IPS DF 6.9 (cell line): ENCODE measurements at places on chromosomes 11 and 22.

GRCh38 chr11:116065986-116066385 lies 561.8 kb upstream of the CADM1 start:
- no peaks in the 10 kb centered on the region; the same call in 1 of the 2 replicates for H3K27me3 ChIP-seq
- H3K4me1 ChIP-seq, result no peaks in the 10 kb centered on the region
- H3K4me3 ChIP-seq, result no peak overlapping the region

- H3K4me3 ChIP-seq, result no peak overlapping the region
- no peaks in the 10 kb centered on the region for H3K27me3 ChIP-seq
- DNase-seq, result no peak
Measured at GRCh38 chr22:48631288-48631863, 1196.3 kb downstream of the BRD1 start.

DNA sequence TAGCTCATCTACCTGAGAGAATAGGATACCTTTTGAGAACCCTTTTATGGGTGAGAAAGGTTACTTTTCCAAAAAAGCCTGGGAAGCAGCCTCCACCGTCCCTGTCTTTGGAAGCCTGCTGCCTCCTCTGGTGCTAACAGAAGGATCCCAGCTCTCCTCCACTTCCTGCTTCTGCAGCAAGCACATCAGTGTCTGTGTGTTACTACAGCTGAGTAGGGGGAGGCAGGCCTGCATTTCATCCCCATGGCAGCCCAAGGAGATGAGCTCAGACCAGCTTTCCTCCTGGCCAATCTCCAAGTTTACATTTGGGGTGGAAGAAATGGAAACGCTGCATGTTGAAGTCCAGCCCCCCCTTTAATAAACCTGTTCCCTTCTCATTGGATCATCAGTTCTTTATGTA lies 7.4 kb upstream of the CCDC34 start:
- H3K36me3 ChIP-seq, result peaks cover 3% of the 10 kb centered on the region; the same call in 1 of the 2 replicates
- DNase-seq, result no peak
- no peaks in the 10 kb centered on the region for H3K27me3 ChIP-seq
- no peak overlapping the region for H3K4me3 ChIP-seq
- H3K4me1 ChIP-seq, result no peaks in the 10 kb centered on the region
- H3K27ac ChIP-seq, result no peak overlapping the region

DNA sequence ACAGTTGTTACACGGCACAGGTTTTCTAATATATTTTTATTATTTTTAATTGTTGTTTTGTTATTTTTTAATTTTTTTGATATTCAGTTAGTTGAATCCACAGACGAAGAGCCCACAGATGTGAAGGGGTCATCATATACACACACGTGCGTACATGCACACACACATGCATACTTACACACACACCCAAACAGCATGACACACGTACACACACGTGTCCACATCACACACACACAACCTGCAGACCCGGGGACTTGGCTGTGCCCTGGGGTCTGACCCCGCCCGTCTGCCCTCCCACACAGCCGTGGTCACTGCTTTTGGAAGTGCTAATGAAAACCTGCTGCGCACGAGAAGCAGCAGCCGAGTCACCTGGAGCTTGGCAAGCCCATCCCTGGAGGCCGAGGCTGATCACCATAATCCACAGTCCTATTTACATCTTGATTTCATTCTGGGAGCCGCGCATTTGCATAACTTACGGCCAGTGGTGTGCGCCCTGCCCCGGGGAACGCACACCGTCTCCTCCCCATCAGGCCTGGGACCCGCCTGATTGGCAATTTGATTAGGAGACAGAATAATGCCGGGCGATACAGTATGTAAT lies 110.3 kb downstream of the BRD1 start:
- no peak overlapping the region for H3K4me3 ChIP-seq
- no peaks in the 10 kb centered on the region for H3K27me3 ChIP-seq
- no peak for DNase-seq
- no peak overlapping the region for H3K27ac ChIP-seq
- no peaks in the 10 kb centered on the region for H3K4me1 ChIP-seq

- no peaks in the 10 kb centered on the region for H3K36me3 ChIP-seq
- no peak overlapping the region for H3K27ac ChIP-seq
- DNase-seq, result no peak
- H3K4me3 ChIP-seq, result no peak overlapping the region
- H3K4me1 ChIP-seq, result no peaks in the 10 kb centered on the region; the same call in 1 of the 2 replicates
Measured at GRCh38 chr11:129410395-129410960, 34.8 kb downstream of the BARX2 start.

GRCh38 chr11:130279989-130280388 lies 34.7 kb downstream of the ZBTB44 start:
- DNase-seq, result no peak
- H3K4me3 ChIP-seq, result no peak overlapping the region
- H3K27me3 ChIP-seq, result no peaks in the 10 kb centered on the region
- no peak overlapping the region for H3K27ac ChIP-seq
- H3K36me3 ChIP-seq, result no peaks in the 10 kb centered on the region

DNA sequence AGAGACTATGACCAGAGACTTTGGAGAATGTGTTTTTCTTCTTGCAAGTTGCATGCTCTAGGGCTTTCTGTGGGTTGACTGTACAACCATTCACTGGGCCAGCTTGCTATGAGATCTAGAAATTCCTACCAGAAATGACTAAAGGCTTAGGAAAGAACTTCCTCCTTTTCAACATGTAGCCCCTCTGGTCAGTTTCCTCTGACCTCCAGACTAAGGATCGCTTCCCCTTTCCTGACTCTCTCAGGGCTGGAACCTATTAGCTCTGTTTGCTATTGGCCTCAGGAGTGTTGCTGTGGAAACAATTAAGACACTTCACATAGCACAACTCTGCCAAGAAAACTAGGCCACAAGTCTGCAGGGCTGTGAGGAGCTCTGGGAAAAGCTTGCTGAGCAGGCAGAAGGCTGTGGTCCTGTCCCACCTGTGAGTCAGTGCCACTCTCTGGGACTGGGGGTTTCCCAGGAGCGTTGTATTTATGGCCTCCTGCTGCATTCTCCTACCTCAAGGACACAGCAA lies 10.7 kb downstream of the CRY2 start:
- H3K4me1 ChIP-seq, result peaks cover 5% of the 10 kb centered on the region
- H3K36me3 ChIP-seq, result 0 out of 2 replicates have a peak, but pooled peaks cover 4% of the 10 kb centered on the region
- H3K27me3 ChIP-seq, result no peaks in the 10 kb centered on the region
- no peak for DNase-seq
- H3K4me3 ChIP-seq, result no peak overlapping the region
- no peak overlapping the region for H3K27ac ChIP-seq

DNA sequence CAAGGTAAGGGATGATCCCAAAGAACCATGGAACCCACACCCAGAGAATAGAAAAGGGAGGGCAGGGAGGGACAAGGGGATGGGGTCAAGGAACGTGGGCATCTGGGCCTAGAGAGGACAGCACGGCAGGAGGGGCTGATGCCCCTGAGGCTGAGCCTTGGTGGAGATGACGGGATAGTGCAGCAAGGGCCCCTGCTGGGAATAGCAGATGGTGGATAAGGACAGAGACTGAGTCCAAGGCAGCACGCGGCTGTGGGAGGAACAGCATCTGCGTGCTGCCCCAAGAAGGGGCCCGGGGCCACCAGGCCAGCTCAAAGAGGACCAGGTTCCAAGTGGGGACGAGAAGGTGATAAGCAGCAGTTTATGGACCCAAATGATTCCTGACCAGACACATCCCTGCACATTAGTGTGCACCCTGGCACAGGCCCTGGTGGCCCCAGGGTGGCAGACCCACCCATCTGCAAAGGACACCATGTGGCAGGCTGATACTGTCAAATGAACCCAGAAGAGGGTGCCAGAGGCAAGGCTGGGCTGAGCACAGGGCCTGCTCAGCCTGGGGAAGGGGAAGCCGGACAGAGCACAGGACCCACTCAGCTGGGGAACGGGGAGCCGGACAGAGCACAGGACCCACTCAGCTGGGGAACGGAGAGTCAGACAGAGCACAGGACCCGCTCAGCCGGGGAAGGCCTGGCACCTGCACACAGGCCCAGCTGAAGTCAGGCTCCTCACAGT lies 12.8 kb upstream of the TESMIN start:
- H3K36me3 ChIP-seq, result no peaks in the 10 kb centered on the region; the same call in 1 of the 2 replicates
- no peak overlapping the region for H3K27ac ChIP-seq
- no peak overlapping the region for H3K4me3 ChIP-seq
- H3K27me3 ChIP-seq, result no peaks in the 10 kb centered on the region
- peaks cover 1% of the 10 kb centered on the region; the same call in 1 of the 2 replicates for H3K4me1 ChIP-seq

DNA sequence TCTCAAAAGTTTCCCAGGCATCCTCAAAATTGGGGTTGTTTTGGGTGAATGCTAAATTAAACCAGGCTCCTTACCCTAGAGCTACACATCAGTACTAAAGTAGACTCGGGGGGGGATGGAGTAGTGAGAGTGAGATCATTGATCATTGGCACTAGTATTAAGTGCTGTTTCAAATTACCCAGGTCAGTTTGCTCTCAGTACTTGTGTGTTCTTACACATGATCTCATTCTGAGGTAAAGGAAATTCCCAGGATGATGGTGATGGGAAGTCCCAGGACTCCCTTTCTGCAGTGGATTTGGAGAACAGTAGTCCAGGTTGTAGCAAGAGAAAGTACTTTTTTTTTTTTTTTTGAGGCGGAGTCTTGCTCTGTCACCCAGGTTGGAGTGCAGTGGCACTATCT lies 12.5 kb downstream of the RBM4 start:
- DNase-seq, result no peak
- H3K4me1 ChIP-seq, result no peaks in the 10 kb centered on the region
- no peak overlapping the region for H3K27ac ChIP-seq
- peaks cover 16% of the 10 kb centered on the region; the same call in 1 of the 2 replicates for H3K36me3 ChIP-seq
- no peak overlapping the region for H3K4me3 ChIP-seq

- DNase-seq, result no peak
- no peaks in the 10 kb centered on the region for H3K4me1 ChIP-seq
- no peaks in the 10 kb centered on the region for H3K36me3 ChIP-seq
- H3K27me3 ChIP-seq, result no peaks in the 10 kb centered on the region
- H3K27ac ChIP-seq, result no peak overlapping the region
Measured at GRCh38 chr11:68804786-68805185, 36.9 kb downstream of the CPT1A start.

DNA sequence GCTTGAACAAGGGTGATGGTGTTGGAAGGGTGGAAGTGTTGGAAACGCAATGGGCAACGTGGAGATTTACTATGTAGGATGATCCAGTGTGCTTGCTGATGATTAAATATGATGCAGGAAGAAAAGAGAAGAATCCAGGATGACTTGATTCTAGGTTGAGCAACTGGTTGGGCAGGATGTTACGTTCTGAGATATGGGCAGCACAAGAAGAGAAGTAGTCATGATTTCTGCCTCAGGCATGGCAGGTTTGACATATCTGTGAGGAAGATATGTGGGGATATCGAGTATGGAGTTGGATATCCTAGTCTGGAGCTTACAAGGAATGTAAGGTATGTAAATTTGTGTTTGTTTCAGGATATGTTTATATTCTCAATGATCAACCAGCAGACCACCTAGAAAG lies 1.9 kb downstream of the OR52K1 start:
- peaks cover 1% of the 10 kb centered on the region; the same call in 1 of the 2 replicates for H3K4me1 ChIP-seq
- no peak for DNase-seq

DNA sequence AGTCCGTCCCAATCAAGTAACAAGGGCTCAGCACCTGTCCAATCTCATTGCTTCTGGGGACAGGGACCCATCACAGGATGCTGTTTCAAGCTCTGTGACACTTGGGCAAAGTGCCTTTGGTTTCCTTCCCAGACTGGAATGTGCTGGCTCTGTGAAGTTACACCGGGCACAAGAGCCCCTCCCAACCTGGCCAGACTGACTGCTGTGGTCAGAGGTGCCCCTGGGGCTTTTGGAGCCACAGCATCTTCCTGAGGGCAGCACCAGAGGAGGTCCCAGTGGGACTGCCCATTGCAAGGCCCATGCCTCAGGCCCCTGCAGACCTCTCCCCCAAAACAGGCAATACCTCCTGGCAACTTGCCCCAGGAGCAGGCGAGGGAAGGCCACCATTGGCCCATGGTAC lies 155.2 kb upstream of the GRK3 start:
- no peak overlapping the region for H3K4me3 ChIP-seq
- H3K27me3 ChIP-seq, result no peaks in the 10 kb centered on the region
- no peak overlapping the region for H3K27ac ChIP-seq
- no peak for DNase-seq

- H3K36me3 ChIP-seq, result no peaks in the 10 kb centered on the region
- no peak for DNase-seq
- H3K4me1 ChIP-seq, result no peaks in the 10 kb centered on the region
- no peak overlapping the region for H3K4me3 ChIP-seq
- no peaks in the 10 kb centered on the region for H3K27me3 ChIP-seq
- no peak overlapping the region for H3K27ac ChIP-seq
Measured at GRCh38 chr11:113272281-113272680, 42.1 kb upstream of the TTC12 start.

- DNase-seq, result no peak
- no peaks in the 10 kb centered on the region for H3K36me3 ChIP-seq
- H3K27ac ChIP-seq, result no peak overlapping the region
- H3K4me3 ChIP-seq, result no peak overlapping the region
- peaks cover 2% of the 10 kb centered on the region; the same call in 1 of the 2 replicates for H3K4me1 ChIP-seq
Measured at GRCh38 chr11:76035020-76035419, 171.3 kb downstream of the WNT11 start.

- no peak for DNase-seq
- H3K27ac ChIP-seq, result no peak overlapping the region
- peaks cover 6% of the 10 kb centered on the region for H3K4me1 ChIP-seq
- H3K4me3 ChIP-seq, result no peak overlapping the region
Measured at GRCh38 chr11:125223901-125224361, 59.4 kb downstream of the PKNOX2 start.

DNA sequence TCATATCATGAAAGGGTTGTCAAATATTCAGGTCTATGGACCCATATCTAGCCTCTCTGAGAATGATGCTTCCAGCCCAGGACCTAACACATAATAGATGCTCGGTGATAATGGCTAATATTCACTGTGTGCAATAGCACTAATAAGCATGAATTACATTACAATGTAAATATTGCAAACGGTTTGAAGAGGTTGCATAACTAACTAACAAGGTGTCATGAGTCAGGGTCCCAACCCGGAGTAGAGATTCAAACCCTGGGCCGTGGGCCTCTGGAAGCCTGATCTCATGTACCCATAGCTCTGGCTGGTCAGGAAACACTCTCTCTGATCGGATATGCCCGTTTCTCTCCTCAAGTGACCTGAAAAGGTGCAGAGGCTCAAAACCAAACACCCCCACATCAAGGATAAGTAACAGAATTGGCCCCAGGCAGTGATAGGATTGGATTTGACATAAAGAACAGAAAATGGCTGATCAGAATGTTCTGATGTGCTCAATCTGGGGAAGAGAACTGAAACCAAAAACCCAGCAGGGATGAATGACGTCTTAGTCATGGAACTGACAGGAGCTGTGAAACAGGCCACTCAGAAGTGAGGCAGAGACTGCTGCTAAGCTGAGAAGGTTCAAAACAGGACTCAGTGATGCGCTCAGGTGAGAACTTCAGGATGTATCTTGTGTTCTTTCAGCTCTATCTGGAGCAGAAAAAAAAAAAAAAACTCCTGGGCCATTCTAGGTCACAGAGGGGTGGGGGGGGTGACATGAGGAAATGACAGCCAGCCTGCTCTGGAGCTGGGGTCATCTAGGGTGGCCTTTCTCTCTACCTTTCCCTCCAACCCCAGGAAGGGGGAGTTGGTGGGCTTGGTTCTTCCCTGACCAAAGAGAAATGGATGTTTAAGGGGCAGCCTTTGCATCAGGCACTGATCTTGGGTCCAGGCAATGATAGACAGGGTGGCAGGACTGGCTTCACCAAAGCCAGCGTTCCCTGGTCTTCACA lies 6.6 kb upstream of the KCTD17 start:
- no peak overlapping the region for H3K27ac ChIP-seq
- no peak overlapping the region for H3K4me3 ChIP-seq
- no peaks in the 10 kb centered on the region for H3K36me3 ChIP-seq
- DNase-seq, result no peak
- no peaks in the 10 kb centered on the region for H3K27me3 ChIP-seq
- H3K4me1 ChIP-seq, result peaks cover 8% of the 10 kb centered on the region

- H3K27me3 ChIP-seq, result no peaks in the 10 kb centered on the region
- peaks cover 4% of the 10 kb centered on the region; the same call in 1 of the 2 replicates for H3K36me3 ChIP-seq
- H3K4me1 ChIP-seq, result peaks cover 8% of the 10 kb centered on the region
- no peak for DNase-seq
Measured at GRCh38 chr11:452916-453527, 2.9 kb downstream of the PTDSS2 start.
